ENCODE measurements at places on chromosomes 4 and X.
A peak's percentile ranks its signal among the peaks of the same experiment; 100 is the strongest.

DNA sequence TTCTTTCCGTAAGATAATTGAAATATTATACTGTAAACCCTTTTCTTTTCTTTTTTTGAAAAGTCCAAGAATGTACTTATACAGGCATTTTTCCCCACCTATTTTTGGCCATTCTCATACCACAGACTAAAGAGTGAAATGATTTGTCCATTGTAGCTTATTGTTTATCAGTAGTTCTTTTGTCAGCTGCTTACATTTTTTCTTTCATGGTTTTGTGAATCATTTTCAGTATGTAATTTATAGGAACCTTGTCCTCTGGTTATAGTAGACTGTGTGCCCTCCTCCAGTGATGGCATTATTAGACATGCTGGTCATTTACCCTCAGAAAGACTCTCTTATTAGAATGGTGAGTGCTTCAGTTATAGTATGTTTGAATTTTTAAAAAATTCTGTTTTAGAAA is 56.7 kb downstream of the CCKAR start:
- no peak for DNase-seq

DNA sequence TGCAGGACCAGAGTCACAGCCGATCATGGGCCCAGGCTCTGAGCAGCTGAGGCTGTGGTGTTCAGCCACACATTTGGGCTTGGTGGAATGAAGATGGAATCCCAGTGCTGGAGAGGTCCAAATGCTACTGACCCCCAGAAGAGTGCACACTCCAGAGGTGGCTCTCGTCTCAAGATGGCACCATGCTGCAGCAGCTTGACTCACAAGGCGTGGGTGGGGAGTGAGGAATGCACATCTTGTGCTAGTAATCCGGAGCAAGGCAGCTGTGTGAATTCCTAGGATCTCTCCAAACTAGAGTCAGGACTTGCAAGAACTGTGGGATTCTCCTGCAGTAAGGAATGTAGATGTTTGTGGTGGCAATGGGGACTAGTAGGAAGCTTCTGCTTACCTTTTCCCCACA is 28.7 kb downstream of the RAB28 start:
- no peak for DNase-seq

- peak; percentile 54 for DNase-seq
Measured at GRCh38 chrX:154486396-154487207, at the start of gene UBL4A. TSS of gene UBL4A (minus strand) at chrX:154486615. CDS start at chrX:154486584, 31 bp downstream.

GRCh38 chrX:30283456-30284200 is 25.6 kb downstream of the NR0B1 start:
- peak; percentile 19 for DNase-seq
